ENCODE measurements at places on chromosomes 4 and X.

DNA sequence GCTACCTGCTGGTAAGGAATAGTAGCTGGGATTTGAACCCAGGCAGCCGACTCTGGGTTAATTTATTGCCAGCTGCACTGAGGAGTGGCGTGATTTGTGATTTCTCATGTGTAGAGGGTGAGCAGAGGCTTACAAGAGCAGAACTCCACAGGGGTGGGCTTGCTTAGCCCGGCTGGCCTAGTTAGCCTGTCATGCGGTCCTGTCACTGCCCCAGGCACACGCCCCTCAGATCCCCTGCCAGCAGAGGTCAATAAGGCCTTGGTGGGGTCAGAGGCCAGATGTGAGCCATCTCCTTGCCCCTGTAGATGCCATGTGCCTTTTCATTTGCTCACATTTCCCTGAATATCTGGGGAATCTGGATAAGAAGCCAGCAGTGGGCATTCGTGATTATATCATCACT lies 13.4 kb downstream of the NSDHL start:
- DNase-seq = no peak

DNA sequence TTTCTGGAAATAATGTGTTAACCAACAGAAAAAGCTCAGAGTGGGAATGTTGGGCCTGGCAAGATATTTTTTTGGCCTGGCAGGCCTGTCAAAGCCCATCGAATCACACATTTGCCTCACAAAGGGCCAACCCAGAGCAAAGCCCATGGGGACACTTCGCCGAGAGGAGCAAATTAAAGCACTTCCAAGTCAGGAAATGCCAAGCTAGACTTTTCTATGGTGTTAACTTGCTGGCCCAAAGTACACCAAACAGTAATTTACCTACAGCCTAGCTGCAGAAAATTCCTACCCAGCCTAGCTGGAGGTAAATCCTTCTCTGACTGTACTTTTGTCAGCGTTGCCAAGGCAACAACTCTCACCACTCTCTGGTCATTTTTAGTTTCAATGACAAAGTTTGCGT lies 288.6 kb upstream of the LDB2 start:
- DNase-seq = no peak

DNA sequence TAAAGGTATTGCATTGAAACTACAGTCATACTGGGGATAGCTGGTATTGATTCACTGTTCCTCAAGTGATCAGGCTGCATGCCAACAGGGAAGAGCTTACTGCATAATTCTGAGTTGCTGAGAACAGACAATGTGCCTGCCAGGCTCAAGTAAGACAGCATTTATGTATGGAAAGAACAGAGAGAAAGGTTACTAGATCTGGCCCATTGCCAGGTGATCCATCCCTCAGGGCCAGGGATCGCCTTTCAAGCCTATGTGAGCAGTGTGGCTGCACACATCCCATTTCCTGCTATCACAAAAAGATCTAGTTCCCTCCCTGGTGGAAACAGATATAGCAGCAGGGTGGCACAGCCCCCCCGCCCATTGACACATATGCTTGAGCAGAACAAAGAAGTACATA lies 254.0 kb downstream of the TMA16 start:
- DNase-seq = no peak

- no peak for DNase-seq
These were observed 37.0 kb downstream of the HPGDS start for GRCh38 chr4:94305466-94306225.

- DNase-seq = no peak
These were observed 14.7 kb upstream of the PDE6B start for GRCh38 chr4:610411-611261.

GRCh38 chr4:185071236-185071811 lies 53.0 kb downstream of the HELT start:
- no peak for DNase-seq
